ENCODE measurements at places on chromosomes 7 and 10.
A peak's percentile ranks its signal among the peaks of the same experiment; 100 is the strongest.

- no peak for DNase-seq
Observed at GRCh38 chr10:48444266-48444665, 137.8 kb downstream of the MAPK8 start.

DNA sequence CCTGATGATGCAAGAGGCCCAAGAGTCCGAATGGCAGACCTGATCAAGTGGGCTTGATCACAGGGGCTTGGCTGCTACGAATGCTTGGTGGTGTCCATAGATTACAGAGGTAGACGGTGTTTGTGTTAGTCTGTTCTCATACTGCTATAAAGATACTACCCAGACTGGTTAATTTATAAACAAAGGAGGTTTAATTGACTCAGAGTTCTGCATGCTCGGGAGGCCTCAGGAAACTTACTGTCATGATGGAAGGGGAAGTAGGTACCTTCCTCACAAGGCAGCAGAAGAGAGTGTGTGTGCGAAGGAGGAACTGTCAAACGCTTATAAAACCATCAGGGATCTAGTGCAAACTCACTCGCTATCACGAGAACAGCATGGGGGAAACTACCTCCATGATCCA lies 268.9 kb upstream of the KLF6 start:
- no peak for DNase-seq

DNA sequence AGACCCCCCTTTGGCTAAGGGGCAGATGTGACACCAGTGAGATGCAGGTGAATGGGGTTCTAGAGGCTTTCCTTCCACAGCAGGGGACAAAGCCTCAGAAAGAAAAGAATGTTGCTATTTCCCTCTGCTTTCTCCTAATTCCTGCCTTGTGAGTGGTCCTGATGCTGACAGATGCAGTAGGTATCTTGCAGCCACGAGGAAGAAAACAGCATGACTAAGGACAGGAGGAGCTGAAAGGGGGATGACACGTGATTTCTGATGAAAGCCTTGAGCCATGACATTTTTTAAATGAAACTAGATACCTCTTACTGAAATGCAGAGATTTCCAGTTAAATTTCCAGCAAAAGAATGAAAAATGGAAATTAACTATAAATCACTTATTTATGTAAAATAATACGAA lies 92.4 kb downstream of the C1GALT1 start:
- no peak for DNase-seq

DNA sequence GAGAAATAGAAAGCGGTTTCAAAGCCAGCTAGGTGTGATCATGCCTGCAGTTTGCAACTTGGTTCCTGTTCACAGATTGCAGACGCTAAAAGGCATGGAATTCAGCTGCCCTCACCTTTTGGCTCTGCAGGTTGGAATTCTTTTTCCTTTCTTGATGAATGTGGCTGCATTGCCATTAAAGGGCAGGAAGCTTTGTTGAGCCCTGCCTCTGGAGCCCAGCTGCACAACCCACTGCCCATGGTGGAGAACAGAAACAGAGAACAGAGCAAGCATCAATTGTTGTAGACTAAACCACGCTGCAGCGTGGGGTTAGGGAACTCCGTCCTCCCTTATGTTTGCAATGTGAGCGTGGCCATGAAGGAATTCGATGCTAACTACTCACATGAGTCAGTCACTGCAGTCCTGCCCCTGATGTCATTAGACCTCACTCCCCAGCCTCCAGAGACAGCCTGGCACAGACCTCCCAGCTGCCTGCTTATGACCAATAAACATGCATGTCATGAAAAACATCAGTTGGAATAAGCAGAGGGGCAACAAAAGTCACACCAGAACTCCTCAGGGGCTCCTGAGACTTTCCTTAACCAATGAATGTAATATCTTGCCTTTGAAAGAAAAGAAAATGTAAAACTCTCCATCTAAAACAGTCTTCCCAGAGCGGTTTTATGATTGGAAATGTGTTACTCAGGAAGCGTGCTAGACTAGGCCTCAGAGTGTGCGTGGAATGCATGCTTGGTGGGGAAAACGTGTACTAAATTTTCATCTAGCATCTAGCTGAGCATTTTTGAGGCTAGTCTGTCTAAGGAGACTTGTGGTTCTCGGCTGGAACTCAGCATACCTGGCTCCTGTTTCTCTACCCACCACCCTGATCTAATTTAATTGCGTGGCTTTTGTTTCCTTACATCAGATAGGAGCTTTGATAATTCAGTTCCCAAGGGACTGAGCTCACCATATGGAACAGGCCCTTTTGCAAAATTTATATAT lies 232.2 kb downstream of the KIAA1217 start:
- DNase-seq = no peak

- DNase-seq = no peak
Observed at GRCh38 chr7:105189859-105190492, 176.0 kb downstream of the KMT2E start.

DNA sequence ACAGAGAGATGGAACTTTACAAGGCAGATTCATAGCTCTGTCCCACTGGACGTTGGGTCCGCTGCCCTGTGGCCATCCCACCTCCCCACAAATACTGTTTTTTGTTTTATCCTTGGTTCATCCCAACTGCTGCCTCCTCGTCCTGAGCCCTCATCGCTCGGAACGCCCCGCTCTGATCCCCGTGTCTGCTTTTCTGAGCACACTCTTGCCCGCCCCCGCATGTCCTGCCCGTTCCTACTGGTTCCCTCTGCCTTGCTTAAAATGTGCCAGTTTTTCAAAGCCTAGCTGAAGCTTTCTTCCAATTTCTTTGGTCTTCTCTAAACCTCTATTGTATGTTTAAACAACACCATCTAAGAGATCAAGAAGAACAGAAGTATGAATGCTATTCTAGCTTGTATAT lies 19.4 kb downstream of the RNF32 start:
- no peak for DNase-seq

DNA sequence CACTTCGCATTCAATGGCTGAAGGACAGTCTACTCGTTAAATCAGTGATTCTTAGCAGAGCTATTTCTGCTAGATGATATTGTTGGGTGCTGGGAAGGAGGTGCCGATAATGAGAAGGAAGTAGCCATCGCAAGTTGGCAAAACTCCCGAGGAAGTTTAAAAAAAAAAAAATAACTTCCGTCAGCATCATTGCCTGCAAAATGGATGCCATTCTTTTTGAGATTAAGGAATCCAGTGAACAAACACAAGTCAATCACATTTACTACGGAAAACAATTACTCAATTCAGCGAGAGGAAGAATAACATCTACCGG lies 74.4 kb upstream of the SFMBT2 start:
- DNase-seq = no peak

DNA sequence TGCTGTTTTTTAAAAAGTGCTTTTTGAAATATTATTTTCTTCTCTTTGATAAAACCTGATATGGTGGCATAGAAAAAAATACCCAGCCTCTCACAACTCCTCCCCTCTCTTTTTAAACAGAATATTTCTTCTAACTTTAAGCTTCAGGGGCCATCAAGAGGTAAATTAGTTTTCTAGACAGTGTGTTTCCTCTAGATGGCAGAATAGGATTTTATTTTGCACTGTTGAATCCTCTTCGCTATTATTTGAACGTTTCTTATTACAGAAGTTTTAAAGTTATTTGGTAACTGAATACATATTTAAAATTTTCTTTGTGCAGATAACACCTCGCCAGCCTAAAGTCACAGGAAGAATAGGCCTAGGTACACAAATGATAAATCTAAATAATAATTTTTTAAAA lies 30.3 kb downstream of the ARL5B start:
- peak; percentile 25 for DNase-seq

GRCh38 chr7:30817371-30817767 lies 46.2 kb downstream of the MINDY4 start:
- DNase-seq = no peak

DNA sequence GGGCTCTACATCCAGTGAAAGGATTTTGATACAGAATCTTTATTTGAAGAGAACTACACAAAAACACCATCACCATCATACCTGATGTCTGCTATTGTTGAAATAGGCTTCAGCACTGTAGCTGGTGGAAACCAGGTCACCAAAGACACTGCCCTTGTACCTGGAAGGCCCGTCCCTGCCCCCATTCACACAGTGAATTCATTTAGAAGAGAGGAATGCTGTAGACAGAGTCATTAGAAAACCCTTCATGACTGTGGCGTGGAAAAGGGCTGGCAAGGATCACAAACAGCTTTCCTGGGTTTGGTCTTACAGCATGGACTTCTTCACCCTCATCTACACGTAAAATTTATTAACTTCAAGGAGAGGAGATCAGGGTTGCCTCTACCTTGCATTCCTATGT lies 202.0 kb upstream of the NRP1 start:
- DNase-seq = no peak
